Esophagus muscularis mucosa (tissue), 4 donors: ENCODE measurements at places on chromosomes 2 and 18. TPM values are rescaled to one million over a fixed set of nuclear protein-coding genes. Genes with fewer than 3 reads are reported as not detected.

GRCh38 chr2:219557791-219558785 lies 13.3 kb downstream of the OBSL1 start:
- DNase-seq, result no peak
- peaks cover 20% of the 10 kb centered on the region for H3K4me1 ChIP-seq
- H3K4me3 ChIP-seq, result no peak overlapping the region
- peaks cover 5% of the 10 kb centered on the region for H3K27me3 ChIP-seq
- peaks cover 41% of the 10 kb centered on the region for H3K36me3 ChIP-seq
- H3K27ac ChIP-seq, result no peak overlapping the region

DNA sequence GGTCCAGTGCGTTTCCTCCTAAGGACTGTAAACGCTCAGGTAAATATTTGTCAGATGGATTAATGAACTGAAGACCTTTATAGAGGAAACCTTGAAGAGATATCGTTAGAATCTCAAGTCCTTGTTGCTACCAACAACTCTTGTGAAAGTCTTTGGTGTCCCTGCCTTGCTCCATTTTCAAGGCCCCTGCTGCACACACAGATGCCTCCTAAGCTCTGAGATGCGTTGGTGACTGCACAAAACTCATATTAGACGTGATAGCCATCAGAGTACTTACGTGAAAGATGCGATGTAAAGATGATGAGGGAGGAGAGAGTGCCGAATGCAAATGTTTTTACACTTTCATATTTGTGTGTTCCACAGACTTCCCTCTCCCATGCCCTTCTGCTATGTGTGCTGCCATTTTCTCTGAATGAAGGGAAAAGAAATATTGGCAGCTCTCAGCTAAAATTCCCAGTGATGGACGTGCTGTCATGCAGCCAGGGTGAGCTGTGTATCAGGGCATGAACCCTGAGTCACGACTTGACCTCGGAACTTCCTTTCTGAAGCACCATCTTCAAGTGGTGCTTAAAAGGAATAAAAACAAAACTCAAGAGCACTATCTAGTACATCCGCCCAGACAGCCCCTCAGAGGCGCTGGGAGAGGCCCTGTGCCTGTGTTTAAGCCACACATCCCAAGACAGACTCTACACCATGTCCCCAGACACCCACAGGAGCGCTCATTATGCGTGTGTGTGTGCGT lies 117.4 kb downstream of the FAM210A start:
- no peaks in the 10 kb centered on the region for H3K36me3 ChIP-seq
- H3K4me1 ChIP-seq, result peaks cover 39% of the 10 kb centered on the region
- DNase-seq, result peak; percentile 24
- H3K4me3 ChIP-seq, result no peak overlapping the region

DNA sequence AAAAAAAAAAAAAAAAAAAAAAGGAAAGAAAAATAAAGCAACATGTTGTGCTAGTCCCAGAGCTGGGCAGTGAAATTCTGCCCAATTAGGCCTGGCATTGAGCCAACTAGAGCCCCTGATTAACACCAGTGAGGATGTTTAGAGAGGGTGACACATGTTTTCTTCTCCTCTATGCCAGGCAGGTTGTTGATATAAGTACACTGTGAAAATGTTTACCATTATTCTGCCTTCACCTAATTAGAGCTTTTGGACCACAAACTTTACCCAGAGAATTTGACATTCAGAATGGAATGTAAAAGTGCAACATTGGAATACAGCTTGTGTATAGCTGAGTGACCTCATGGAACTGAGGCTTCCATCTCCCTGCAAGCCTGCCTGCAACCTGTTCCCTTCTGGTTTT lies 95.9 kb upstream of the MSH2 start:
- no peaks in the 10 kb centered on the region for H3K27me3 ChIP-seq
- H3K27ac ChIP-seq, result no peak overlapping the region
- H3K4me3 ChIP-seq, result no peak overlapping the region
- peaks cover 37% of the 10 kb centered on the region for H3K4me1 ChIP-seq
- no peaks in the 10 kb centered on the region for H3K36me3 ChIP-seq
- no peak for DNase-seq

GRCh38 chr18:59569390-59569791 lies 127.8 kb downstream of the CCBE1 start:
- no peaks in the 10 kb centered on the region for H3K36me3 ChIP-seq
- H3K4me1 ChIP-seq, result peaks cover 16% of the 10 kb centered on the region
- H3K27me3 ChIP-seq, result no peaks in the 10 kb centered on the region
- DNase-seq, result no peak

- H3K4me3 ChIP-seq, result no peak overlapping the region
- H3K36me3 ChIP-seq, result no peaks in the 10 kb centered on the region
- no peaks in the 10 kb centered on the region for H3K4me1 ChIP-seq
Measured at GRCh38 chr2:122528958-122529705, 773.7 kb downstream of the TSN start.

- no peaks in the 10 kb centered on the region for H3K27me3 ChIP-seq
- H3K4me1 ChIP-seq, result peaks cover 22% of the 10 kb centered on the region
- H3K27ac ChIP-seq, result no peak overlapping the region
- no peak overlapping the region for H3K4me3 ChIP-seq
- H3K36me3 ChIP-seq, result no peaks in the 10 kb centered on the region
Measured at GRCh38 chr18:36181441-36181840, 5.9 kb upstream of the MOCOS start.

- DNase-seq, result no peak
- no peak overlapping the region for H3K27ac ChIP-seq
- H3K36me3 ChIP-seq, result no peaks in the 10 kb centered on the region
Measured at GRCh38 chr2:177556153-177556552, 163.6 kb downstream of the AGPS start.

DNA sequence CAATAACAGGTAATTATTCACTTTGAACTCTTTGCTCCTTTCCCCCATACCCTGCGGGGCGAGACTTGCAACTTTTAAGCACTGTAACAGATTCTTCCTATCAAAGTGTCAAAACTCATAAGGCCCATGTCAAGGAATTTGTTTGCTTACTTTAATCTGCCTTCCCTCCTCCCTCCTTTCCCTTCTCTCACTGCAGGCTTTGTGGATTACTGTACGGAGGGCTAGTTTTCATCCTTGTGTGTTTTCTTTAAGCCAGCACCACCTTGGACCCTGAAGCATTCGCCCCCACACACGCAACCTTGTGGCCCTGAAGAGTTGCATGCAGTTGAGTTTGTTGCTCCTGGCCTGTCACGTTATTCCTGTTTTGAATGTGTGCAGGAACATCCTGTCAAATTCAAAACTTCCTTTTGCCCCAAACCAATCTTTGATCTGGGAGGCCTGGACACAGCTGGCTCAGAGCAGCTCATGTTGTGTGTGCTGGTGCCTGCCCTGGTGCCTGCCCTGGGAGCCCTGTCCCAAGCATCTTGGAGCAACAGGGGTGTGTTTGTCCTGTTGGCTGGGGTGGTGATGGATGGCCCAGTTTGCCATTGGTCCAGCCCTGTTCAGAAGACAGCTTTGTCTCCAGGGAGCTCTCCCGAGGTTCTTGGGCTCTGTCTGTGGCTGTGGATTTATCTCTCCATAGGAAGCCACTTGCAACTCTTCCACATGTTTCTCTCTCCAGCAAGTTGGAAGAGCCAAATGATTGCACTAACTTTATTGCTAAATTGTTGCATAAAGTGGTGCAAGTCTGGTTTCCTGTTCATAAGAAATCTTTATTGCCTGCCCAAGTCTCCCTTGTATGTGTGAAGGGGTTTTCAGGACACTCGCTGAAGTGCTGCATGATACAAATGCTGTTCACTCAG lies 199.6 kb downstream of the VAPA start:
- no peak overlapping the region for H3K27ac ChIP-seq
- no peaks in the 10 kb centered on the region for H3K27me3 ChIP-seq
- no peak overlapping the region for H3K4me3 ChIP-seq
- H3K36me3 ChIP-seq, result no peaks in the 10 kb centered on the region
- no peaks in the 10 kb centered on the region for H3K4me1 ChIP-seq

DNA sequence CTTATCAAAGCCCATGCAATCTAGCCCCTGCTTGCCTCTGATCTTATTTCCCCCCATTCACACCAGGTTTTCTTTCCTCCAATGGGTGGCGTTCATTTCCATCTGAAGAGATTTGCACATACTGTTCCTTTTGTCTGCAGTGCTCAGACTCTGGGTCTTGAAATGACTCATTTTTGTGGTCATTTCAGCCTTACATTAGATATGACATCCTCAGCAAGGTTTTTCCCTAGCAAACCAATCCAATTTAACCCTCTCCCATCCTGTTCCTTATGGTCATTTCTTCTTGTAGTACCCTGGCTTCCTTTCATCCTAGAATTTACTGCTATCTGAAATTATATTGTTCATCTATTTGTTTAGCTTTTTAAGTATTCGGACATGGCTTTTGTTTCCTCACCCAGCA lies 42.5 kb upstream of the SCN1A start:
- H3K27me3 ChIP-seq, result no peaks in the 10 kb centered on the region
- H3K4me3 ChIP-seq, result no peak overlapping the region
- no peaks in the 10 kb centered on the region for H3K4me1 ChIP-seq
- no peaks in the 10 kb centered on the region for H3K36me3 ChIP-seq

DNA sequence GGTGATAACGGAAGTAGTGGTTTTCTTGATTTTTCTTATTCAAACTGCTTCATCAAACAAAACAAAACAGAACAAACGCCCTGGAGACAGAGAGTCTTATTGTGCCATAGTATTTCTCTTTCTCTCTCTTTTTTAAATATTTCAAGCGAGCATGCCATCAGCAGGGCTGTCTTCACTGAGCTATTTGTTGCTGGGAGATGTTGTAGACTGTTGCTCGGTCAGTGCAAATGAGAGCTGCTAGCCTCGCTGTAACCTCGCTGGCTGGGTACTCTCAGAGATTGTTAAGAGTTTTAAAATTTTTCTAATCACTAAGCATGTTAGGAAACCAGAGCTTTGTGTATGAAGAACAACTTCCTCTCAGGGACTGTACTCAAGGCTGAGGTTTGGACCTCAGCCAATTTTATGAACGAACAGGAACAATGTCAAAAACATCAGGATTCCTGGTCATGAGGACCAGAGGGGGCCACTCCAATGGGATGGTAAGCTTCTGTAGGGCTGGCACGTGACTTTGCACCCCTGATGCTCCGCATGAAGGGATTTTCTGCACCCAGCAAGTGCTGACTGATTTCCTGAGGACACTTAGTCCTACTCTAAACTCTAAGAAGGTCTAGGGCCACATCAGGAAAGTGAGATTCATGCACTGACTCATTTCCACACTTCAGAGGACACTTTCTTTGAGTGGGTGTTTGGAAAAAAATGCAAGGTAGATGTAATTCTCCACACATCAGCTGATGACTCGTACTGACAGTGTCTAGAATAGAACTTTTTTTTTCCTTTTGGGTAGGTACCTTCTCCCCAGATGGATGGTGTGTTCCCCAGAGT lies 59.8 kb upstream of the IL1R1 start:
- DNase-seq, result no peak
- H3K27ac ChIP-seq, result peak overlapping the region; percentile 64
- H3K36me3 ChIP-seq, result no peaks in the 10 kb centered on the region
- H3K27me3 ChIP-seq, result no peaks in the 10 kb centered on the region
- peaks cover 11% of the 10 kb centered on the region for H3K4me1 ChIP-seq

- peaks cover 23% of the 10 kb centered on the region for H3K36me3 ChIP-seq
- H3K27me3 ChIP-seq, result no peaks in the 10 kb centered on the region
- DNase-seq, result no peak
- peaks cover 35% of the 10 kb centered on the region for H3K4me1 ChIP-seq
- H3K27ac ChIP-seq, result peak overlapping the region; percentile 77
Measured at GRCh38 chr2:32627441-32627813, 423 bp upstream of the TTC27 start.

- H3K36me3 ChIP-seq, result no peaks in the 10 kb centered on the region
- no peak overlapping the region for H3K27ac ChIP-seq
Measured at GRCh38 chr2:8598295-8599165, 83.3 kb upstream of the ID2 start.

DNA sequence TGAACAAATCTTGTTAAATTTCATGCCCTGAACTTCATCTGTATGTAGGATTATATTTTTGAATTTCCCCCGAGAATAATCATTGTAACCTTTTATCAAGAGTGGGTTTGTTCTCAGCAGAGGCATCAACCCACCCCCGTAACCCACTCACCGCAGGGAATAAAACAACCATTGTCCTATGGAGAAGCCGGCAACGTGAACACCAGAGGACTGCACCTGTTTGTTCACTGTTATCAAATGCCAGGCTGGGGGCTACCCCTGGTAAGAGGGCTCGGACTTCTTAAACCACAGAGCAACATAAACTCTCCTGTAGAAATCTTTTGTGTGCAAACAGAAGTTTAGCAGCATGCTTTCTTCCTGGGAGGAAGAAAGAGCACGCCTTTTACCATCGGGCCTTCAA lies 610.4 kb downstream of the ERBB4 start:
- no peak overlapping the region for H3K27ac ChIP-seq
- DNase-seq, result no peak
- no peak overlapping the region for H3K4me3 ChIP-seq
- no peaks in the 10 kb centered on the region for H3K4me1 ChIP-seq
- no peaks in the 10 kb centered on the region for H3K36me3 ChIP-seq

GRCh38 chr2:109144721-109145120 lies 15.7 kb downstream of the SH3RF3 start:
- no peaks in the 10 kb centered on the region for H3K27me3 ChIP-seq
- H3K4me1 ChIP-seq, result no peaks in the 10 kb centered on the region
- no peak overlapping the region for H3K27ac ChIP-seq
- DNase-seq, result no peak
- H3K36me3 ChIP-seq, result no peaks in the 10 kb centered on the region
- no peak overlapping the region for H3K4me3 ChIP-seq

- peak; percentile 74 for DNase-seq
- H3K27ac ChIP-seq, result no peak overlapping the region
- H3K27me3 ChIP-seq, result no peaks in the 10 kb centered on the region
- H3K4me3 ChIP-seq, result no peak overlapping the region
- peaks cover 31% of the 10 kb centered on the region for H3K4me1 ChIP-seq
- H3K36me3 ChIP-seq, result no peaks in the 10 kb centered on the region
Measured at GRCh38 chr2:119292226-119292625, 68.6 kb downstream of the STEAP3 start.

DNA sequence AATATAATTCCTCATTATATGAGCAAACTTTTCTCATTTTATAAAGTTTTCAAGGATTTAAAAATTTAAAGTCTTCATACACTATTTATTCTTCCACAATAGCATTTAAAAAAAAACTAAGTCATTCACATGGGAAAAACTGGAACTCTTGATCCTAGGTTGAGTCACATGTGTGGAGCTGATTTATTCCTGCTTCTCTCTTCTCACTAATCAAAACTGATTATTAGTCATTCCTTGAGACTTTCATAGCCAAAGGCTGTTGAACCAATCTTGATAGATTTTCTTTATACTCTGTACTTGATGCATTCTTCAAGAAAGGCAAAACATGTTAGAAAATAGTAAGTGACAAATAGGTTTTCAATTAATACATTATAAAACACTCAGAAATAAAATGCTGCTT lies 27.4 kb downstream of the NR4A2 start:
- H3K27ac ChIP-seq, result no peak overlapping the region
- H3K4me1 ChIP-seq, result no peaks in the 10 kb centered on the region
- no peak overlapping the region for H3K4me3 ChIP-seq
- DNase-seq, result no peak
- no peaks in the 10 kb centered on the region for H3K36me3 ChIP-seq

Gene RMDN2
- 11.8 TPM for total RNA-seq

Gene STPG4
- total RNA-seq, result not detected

Gene CLHC1
- total RNA-seq, result 15.0 TPM

Gene ARHGAP15
- total RNA-seq, result 7.1 TPM

Gene PAX8
- total RNA-seq, result 1.3 TPM

Gene ZSWIM2
- not detected for total RNA-seq

Gene SLC38A11
- total RNA-seq, result 3.8 TPM
